Fibroblast of lung (primary cell): ENCODE measurements at places on chromosomes 7 and 10. TPM values are rescaled to one million over a fixed set of nuclear protein-coding genes. Genes with fewer than 3 reads are reported as not detected.

DNA sequence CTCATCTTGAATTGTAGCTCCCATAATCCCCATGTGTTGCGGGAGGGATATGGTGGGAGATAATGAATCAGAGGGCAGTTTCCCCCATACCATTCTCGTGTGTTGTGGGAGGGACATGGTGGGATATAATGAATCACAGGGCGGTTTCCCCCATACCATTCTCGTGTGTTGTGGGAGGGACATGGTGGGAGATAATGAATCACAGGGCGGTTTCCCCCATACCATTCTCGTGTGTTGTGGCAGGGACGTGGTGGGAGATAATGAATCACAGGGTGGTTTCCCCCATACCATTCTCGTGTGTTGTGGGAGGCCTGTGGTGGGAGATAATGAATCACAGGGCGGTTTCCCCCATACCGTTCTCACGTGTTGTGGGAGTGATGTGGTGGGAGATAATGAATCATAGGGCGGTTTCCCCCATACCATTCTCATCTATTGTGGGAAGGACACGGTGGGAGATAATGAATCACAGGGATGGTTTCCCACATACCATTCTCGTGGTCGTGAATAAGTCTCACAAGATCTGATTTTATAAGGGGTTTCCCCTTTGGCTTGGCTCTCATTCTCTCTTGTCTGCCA, 271.0 kb downstream of the MAD1L1 start:
- H3K27ac ChIP-seq, result peak overlapping the region; percentile 34
- no peaks in the 10 kb centered on the region for H3K4me1 ChIP-seq
- H3K27me3 ChIP-seq, result no peaks in the 10 kb centered on the region
- H3K36me3 ChIP-seq, result peaks cover 2% of the 10 kb centered on the region
- H3K4me3 ChIP-seq, result no peak overlapping the region
- peak; percentile 92 for DNase-seq

The SPDYE2 gene
- total RNA-seq, result not detected in 2 replicates

The GCK gene
- 0.77 and 1.7 TPM in 2 replicates for total RNA-seq

DNA sequence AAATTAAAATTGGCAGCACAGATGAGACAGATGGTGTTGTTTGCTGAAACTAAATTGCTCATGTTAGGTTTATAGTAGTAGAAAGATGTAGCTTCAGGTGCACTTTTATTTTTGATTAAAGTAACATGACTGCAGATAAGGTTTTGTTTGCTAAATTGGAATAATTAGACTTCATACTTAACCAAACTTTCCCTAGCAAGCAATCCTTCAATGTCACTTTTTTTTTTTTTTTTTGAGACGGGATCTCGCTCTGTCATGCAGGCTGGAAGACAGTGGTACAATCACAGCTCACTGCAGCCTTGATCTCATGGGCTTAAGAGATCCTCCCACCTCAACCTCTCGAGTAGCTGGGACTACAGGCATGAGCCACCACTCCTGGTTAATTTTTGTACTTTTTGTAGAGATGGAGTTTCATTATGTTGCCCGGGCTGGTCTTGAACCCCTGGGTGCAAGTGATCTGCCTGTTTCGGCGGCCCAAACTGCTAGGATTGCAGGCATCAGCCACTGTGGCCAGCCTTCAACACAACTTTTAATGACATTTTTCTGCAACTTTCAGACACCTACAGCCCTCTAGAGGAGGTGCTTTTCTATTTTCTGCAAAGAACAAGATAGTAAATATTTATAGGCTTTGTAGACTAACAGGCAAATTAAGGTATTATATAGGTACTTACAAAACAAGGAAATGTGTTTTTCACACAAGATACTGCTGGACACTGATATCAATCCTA, 84.8 kb upstream of the CCNY start:
- no peak for DNase-seq
- H3K27ac ChIP-seq, result no peak overlapping the region
- no peak overlapping the region for H3K4me3 ChIP-seq
- H3K27me3 ChIP-seq, result no peaks in the 10 kb centered on the region

The SGCE gene
- 93.2 and 106 TPM in 2 replicates for total RNA-seq
